ENCODE measurements at places on chromosomes 6 and 20.
A peak's percentile ranks its signal among the peaks of the same experiment; 100 is the strongest.

GRCh38 chr6:165571721-165572132, 91.3 kb downstream of the PDE10A start:
- H3K27me3 ChIP-seq: no peaks in the 10 kb centered on the region
- H3K4me3 ChIP-seq: no peak overlapping the region
- DNase-seq: no peak
- H3K4me1 ChIP-seq: no peaks in the 10 kb centered on the region

DNA sequence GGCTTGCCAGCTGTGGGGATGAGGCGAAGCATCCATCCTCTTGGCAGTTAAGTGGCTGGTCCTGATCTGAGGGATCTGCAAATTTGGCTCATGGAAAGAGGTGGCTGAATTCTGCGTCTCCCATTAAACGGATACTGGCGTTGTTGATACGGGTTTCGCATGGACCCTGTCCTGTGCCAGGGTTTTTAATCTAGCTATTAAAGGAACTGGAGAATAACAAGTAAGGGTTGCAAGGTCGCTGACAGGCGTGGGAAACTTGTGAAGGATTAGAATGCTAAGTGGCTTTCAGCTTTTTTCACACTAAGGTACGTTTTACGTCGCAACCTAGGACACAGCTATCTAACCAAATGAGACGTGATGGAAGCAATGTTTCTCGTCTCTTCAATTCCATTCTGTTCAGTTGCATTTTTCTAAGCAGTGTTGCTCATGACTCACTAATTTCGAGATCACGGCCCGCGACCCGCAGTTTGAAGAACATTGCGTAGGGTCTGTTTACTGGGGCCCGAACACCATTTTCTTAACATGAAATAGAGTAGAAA, 852 bp downstream of the GMNN start:
- no peaks in the 10 kb centered on the region for H3K36me3 ChIP-seq
- H3K4me1 ChIP-seq: no peaks in the 10 kb centered on the region
- H3K4me3 ChIP-seq: peak overlapping the region; percentile 99
- no peaks in the 10 kb centered on the region for H3K27me3 ChIP-seq

DNA sequence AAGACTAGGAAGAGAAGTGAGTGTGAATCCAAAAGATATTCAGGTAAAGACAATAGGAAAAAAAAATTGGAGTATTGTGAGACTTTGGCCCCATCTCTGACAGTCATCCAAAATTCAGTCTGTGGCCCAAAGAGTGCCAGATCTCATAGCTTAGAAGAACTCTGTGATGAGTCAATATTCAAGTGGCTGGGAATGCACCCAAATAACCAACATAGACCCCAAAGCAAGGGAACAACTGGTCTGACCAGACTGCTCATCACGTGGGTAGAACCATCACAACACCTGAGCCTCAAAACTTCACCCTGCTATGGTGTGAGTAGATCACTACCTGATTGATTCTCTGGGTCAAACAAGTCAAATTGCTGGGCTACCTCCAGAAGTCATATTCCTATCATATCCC, 51.1 kb upstream of the TRDN start:
- no peak for DNase-seq
- no peaks in the 10 kb centered on the region for H3K36me3 ChIP-seq
- no peaks in the 10 kb centered on the region for H3K4me1 ChIP-seq
- H3K4me3 ChIP-seq: no peak overlapping the region

DNA sequence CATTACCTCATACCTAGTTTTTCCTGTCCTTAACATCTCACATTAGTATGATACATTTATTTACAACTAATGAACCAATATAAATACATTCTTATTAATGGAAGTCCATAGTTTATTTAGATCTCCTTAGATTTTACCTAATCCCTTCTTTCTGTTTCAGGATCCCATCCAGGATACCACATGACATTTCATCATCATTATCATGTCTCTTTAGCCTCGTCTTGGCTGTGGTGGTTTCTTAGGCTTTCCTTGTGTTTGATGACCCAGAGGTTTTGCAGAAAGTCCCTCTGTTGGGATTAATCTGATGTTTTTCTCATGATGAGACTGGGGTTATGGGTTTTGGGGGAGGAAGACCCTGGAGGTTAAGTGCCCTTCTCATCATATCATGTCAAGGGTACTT, 89.3 kb upstream of the IYD start:
- H3K36me3 ChIP-seq: no peaks in the 10 kb centered on the region
- H3K4me1 ChIP-seq: no peaks in the 10 kb centered on the region
- no peak for DNase-seq
- no peak overlapping the region for H3K4me3 ChIP-seq

DNA sequence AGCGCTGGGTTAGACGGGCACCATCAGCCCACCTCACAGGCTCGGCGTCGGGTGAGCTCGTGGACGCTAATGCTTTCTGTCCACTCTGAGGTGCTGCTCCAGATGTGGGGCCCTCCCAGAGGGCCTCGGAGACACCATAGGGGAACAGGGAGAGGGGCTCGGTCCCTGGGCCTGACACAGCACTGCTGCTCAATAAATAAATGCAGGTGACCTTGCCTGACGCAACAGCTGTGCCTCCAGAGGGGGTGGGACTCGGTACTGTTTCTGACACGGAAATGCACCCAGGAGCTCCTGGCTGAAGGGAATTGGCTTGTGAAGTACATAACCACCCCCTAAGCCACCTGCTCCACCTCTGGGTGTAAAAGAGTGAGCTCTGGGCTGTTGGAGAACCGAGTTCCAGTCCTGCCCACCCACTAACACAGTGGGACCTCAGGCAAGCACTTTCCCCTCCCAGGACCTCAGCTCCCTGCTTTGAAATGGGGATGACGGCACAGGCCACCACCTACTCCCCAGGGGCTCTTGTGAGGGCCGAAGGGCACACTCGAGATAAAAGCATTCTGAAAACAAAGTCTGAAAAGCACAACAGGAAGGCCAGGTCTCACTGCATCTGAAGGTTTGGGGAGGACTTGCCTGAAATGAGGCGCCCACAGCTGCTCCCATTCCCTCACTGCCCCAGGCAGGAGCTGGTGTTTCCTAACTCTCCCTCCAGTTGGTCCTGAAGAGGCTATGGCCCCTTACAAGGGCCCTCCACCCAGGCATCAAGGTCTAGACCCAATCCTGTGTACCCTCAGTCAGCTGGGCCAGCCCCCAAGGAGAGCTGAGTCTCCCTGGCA, 6.7 kb downstream of the KCNK15 start:
- no peak overlapping the region for H3K4me3 ChIP-seq
- DNase-seq: no peak
- H3K27me3 ChIP-seq: no peaks in the 10 kb centered on the region
- H3K36me3 ChIP-seq: no peaks in the 10 kb centered on the region
- no peaks in the 10 kb centered on the region for H3K4me1 ChIP-seq

GRCh38 chr6:13001927-13002326, 285.4 kb downstream of the PHACTR1 start:
- H3K4me3 ChIP-seq: no peak overlapping the region
- no peak overlapping the region for H3K27ac ChIP-seq
- no peaks in the 10 kb centered on the region for H3K4me1 ChIP-seq

DNA sequence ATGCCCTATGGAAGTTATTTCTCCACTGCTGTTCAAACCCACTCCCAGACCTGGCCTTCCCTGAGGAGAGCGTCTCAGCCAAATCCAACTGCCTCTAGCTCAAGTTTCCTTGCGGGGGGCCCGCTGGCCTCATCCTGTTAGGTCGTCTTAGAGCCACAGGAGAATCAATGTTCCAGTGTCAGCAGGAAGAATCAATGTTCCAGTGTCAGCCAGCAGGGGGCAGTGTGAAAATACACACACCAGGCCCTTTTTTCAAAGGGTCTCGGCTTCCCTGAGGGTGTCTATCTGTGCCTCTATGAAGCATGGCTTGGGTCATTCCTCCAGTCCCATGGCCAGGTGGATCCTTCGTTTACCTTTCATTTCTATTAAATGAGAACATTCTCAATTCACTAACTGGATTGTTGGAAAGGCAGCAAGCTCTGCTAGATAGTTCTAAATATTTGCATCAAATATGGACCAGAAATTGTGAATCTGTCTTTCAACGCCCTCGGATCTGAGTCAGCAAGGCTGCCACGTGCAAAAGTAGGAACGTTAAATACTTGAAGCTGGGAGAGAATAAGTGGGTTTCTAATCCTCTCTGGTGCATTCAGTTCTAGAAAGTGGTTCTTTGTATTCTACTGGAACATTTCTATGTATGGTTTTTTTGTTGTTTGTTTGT, 19.2 kb downstream of the PRND start:
- no peaks in the 10 kb centered on the region for H3K4me1 ChIP-seq
- no peak overlapping the region for H3K4me3 ChIP-seq
- DNase-seq: no peak
- H3K27ac ChIP-seq: no peak overlapping the region
- H3K36me3 ChIP-seq: no peaks in the 10 kb centered on the region
- H3K27me3 ChIP-seq: no peaks in the 10 kb centered on the region

- DNase-seq: peak; percentile 66
- no peak overlapping the region for H3K27ac ChIP-seq
- no peaks in the 10 kb centered on the region for H3K36me3 ChIP-seq
- H3K4me1 ChIP-seq: no peaks in the 10 kb centered on the region
- H3K4me3 ChIP-seq: no peak overlapping the region
Measured at GRCh38 chr20:44080646-44081267, 106.2 kb downstream of the JPH2 start.

DNA sequence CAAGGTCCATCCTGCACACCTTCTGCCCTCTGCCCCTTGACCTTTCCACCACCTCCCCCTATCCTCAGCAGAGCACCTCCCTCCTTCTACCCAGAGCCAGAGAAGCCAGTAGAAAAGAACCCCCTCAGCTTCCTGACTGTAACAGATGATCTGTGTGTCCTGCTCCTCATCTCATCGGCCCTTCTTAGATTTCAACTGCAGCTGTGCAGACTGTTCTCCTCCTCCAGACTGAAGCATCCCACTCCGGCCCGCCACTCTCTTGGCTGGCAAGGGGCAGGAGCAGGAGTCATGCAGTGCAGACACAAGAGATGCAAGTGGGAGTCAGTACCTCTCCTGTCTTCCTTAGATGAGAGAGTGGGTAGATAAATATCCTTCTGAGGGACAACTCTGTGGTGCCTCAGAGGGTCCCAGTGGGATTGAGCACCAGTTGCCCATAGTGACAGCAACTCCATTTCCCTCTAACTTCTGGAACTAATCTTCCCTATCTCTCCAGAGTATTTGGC, 163.5 kb upstream of the MLN start:
- no peak overlapping the region for H3K4me3 ChIP-seq
- no peaks in the 10 kb centered on the region for H3K27me3 ChIP-seq
- DNase-seq: no peak

GRCh38 chr6:74606582-74607071, 599.2 kb downstream of the COL12A1 start:
- H3K4me3 ChIP-seq: no peak overlapping the region
- no peak for DNase-seq
- no peaks in the 10 kb centered on the region for H3K36me3 ChIP-seq
- H3K4me1 ChIP-seq: no peaks in the 10 kb centered on the region
- no peak overlapping the region for H3K27ac ChIP-seq
- H3K27me3 ChIP-seq: no peaks in the 10 kb centered on the region

- no peak for DNase-seq
- no peak overlapping the region for H3K4me3 ChIP-seq
- no peak overlapping the region for H3K27ac ChIP-seq
- H3K36me3 ChIP-seq: no peaks in the 10 kb centered on the region
Measured at GRCh38 chr6:1629316-1629715, 19.6 kb downstream of the FOXC1 start.

- H3K27me3 ChIP-seq: no peaks in the 10 kb centered on the region
- peak overlapping the region; percentile 36 for H3K27ac ChIP-seq
- no peaks in the 10 kb centered on the region for H3K36me3 ChIP-seq
- no peak for DNase-seq
- no peaks in the 10 kb centered on the region for H3K4me1 ChIP-seq
Measured at GRCh38 chr6:79818471-79818870, 128.9 kb downstream of the ELOVL4 start.

DNA sequence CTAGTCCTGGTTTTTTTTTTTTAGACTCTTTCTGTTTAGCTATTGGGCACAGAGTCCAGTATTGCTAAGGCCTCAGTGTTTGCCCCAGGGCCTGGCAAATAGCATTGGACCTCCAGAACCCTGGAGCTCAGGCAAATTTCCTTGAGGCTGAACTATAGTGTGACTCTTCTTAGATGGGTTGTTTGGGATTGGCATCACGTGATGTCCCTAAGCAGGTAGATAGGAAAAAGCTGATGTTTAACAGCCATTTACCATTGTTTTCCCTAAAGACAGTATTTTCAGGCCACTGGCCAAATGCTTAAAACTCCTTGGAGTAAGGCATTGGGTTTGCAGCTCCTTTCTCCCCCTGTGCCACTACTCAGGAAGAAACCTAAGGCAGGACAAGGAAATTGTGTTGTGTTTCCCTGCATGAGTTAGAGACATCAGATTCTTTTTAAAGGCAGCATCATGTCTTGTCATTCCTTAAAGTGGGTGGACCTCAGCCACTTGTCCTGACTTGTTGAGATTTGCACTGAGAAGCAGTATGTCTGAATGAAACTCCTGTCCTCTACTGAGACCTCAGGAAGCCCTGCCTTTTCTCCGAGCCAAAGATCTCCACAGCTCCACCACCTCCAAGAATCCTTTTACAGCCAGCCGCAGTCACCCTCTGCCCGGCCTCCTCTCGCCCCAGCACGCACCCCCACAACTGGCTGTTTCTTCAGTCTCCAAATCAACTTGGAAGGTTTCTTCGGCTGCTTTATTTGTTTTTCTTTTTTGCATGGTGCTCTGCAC, 46.2 kb upstream of the RNF144B start:
- peak; percentile 48 for DNase-seq
- no peaks in the 10 kb centered on the region for H3K27me3 ChIP-seq
- peak overlapping the region; percentile 62 for H3K27ac ChIP-seq
- peaks cover 3% of the 10 kb centered on the region for H3K4me1 ChIP-seq
- no peak overlapping the region for H3K4me3 ChIP-seq

DNA sequence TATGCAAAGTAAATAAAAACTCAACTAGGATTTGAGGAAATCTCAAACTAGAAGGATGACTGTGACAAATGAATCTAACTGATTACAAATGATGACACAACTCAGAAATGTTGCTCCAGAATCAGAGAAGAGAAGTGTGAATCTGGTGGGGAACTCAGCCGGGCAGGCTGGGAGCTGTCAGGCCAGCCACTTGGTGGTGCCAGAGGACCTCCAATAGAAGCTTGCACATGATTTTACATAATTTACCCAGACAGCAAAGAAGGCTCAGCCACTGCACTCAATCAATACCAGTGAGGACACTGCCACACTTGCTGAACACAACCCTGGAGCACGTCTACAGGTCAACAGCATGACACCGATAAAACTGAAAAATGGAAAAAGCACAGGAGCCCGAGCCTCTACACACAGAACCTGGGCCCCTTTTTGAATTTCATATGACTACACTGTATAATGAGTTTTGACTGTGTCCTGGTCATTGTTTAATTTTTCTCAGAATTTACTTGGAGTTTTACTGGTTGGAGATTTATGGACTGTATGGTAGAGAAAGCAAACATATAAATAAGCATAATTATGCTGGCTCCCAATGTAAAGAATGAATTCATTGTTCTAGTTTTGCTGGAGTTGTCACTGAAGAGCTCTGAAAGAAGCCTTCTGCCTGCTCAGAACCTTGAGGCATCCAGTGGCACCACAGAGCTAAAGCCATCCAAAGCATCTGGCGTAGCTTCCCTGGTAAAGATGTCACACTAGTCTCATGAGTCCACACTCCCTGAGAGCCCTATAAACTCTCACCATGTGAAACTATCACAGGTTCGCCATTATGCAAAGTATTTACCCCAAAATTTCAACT, 296.5 kb downstream of the THBS2 start:
- H3K4me1 ChIP-seq: no peaks in the 10 kb centered on the region
- H3K36me3 ChIP-seq: no peaks in the 10 kb centered on the region
- no peak overlapping the region for H3K4me3 ChIP-seq
- H3K27me3 ChIP-seq: no peaks in the 10 kb centered on the region
